ENCODE measurements at places on chromosomes 4 and X.

DNA sequence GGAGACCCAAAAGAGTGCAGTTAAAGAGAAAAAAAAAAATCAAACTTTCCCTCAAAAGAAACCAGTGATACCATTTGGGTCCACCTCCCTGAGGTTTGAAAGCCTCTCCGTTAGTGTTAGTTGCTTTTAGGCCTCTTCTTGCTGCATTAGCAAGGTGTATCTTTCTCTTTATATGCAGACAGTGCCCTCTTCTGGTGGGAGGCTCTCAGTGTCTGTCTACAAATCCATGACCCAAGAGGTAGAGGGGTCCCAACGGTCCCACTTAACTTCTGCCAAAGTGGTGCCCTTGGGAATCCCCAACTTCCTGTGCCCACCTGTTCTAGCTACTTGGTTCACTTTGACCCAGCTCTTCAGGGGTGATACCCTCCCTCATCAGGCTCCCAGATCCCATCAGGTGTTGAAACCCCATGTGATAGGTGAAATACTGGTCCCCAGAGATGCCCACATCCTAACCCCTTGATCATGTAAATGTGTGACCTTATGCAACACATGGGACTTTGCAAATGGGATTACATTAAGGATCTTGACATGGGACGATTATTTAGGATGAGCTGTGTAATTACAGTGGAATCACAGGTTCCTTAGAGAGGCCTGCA is 63.7 kb upstream of the CD99 start:
- no peak for DNase-seq

GRCh38 chr4:98352396-98352795 is 91.2 kb downstream of the RAP1GDS1 start:
- DNase-seq = no peak

- no peak for DNase-seq
Measured at GRCh38 chr4:6472387-6473263, at the start of gene PPP2R2C. Gene PPP2R2C (minus strand): TSS chr4:6472614. CDS start chr4:6472229, 385 bp downstream.

DNA sequence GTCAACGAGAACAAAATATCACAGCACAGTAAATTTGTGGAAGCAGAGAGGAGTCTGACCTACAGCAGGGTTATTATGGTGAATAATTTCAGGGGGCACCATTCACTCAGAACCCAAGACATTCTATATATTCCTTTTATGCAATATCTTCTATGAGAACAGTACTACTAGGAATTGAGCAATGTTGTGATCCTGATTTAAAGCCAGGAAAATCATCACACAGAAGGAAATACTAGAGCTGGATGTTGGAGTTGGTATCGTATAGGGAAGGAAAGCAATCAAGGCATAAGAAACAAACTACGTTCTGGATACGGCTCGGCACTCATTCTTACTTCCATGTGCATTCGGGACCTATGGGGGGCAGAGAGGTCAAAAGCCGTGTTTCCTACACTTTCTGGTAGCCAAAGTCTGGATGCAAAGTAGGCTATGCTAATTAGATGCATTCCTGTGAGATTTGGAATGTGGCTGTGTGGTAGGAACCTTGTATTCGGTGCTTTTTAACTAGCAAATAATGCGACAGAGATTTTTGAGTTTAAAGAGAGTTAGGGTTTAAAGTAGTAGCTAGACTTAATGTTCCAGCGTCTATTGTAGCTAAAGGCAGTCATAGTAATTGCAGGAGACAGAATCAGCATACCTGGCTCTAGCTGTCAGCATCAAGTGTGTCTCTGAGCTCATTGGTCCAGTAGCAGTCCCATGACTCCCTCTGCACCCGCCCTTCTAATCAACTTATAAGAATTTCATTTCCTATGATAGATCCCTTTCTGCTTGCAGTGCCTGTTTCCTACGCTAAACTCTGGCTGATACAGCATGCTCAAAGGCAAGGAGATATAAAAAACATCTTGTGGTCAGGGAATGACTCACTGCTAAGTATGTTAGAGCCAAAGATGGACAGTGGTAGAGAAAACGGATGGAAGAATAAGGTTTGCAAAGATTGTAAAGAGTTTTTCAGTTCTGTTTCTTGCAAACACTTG is 43.3 kb upstream of the PDGFC start:
- no peak for DNase-seq

GRCh38 chr4:123672987-123673386 is 276.4 kb downstream of the SPRY1 start:
- DNase-seq = no peak

GRCh38 chrX:132958091-132958703 is at the start of gene HS6ST2:
Gene HS6ST2 (minus strand): TSS chrX:132958629.
- DNase-seq = no peak

GRCh38 chr4:31125496-31125895 is 405.3 kb downstream of the PCDH7 start:
- no peak for DNase-seq

DNA sequence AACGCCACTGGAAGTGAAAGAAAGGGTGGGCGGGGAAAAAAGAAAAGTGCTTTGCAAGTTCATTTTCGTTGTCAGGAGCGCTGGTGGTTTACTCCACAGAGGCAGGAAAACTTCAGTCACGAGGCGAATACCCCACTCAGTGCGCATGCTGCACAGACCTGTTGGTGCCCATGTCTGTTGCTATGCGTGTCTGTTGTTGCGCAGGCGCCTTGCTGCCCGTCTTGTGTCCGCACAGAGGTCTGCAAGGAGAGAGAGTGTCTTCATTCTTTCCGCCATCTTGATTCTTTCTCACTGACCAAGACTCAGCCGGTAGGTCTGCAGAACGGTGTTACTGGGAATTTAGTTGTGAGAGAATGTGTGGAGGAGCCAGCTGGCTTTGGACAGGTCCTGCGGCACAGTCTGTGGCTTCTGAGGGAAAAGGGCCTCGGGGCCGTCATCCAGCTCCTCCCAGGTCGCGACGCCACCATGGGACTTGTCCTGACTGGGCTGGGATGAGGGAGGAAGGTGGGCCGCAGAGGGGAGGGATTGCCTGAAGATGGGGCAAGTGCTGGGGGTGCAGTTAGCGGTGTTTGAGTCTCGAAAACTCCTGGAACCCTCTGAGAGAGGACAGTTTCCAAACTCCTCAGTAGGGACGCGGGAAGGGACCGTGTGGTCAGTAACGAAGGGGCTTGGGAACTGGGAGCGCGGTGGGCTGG is at the start of gene PAGE2:
TSS of gene PAGE2 (plus strand) at position 224 of the 695 bp plus-strand sequence. CDS start 1,003 bp downstream, outside the sequence.
- DNase-seq = no peak

- no peak for DNase-seq
Measured at GRCh38 chrX:34546366-34546765, 110.7 kb downstream of the TMEM47 start.

DNA sequence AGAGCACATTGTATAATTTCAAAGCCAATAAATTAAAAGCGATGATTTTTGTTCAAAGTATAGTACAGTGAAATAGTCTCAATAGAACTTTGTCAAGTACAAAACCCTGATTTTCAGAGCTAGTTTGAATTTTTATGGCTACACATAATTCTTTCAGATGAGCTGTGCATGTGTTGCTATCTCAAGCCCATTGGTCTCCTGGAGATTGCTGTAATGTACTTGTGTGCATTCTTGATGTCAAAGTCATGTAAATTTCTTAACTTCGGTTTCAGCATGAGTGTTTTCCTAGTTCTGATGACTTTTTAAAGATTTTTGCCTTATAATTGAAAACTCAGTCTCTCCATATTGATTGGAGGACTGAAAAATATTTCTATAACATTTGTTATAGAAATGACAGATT is 200.8 kb downstream of the CEP135 start:
- DNase-seq = no peak

- no peak for DNase-seq
Measured at GRCh38 chrX:68935362-68935761, 106.5 kb downstream of the EFNB1 start.

DNA sequence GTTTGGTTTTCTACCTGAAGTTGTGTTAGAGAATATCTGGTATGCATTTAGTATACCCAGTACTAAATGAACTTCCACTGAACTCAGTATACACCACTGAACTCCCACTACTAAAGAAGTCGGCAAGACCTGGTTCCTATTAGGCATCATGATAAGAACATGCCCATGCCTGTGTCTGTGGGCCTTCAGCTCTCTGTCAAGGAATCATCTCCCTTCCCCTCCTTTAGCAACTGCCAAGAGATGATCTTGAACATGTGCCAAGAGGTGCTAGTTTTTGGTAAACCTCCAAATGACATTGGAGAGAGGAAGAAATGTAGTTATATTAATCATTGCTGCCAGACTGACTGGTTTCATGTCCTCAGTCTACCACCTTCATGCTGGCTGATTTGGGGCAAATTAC is 113.2 kb downstream of the ATP10D start:
- DNase-seq = no peak

- no peak for DNase-seq
Measured at GRCh38 chr4:47410271-47410670, 53.2 kb downstream of the COMMD8 start.

- no peak for DNase-seq
Measured at GRCh38 chr4:10803713-10804343, 119.3 kb upstream of the CLNK start.

- DNase-seq = no peak
Measured at GRCh38 chr4:162164906-162165510, 1.2 kb upstream of the FSTL5 start.

All from NCI-H2029 (cell line).